ENCODE measurements at places on chromosomes 5 and 9.

GRCh38 chr5:95441636-95442035, 50.5 kb downstream of the FAM81B start:
- no peak for DNase-seq

- no peak for DNase-seq
These were observed 103.1 kb downstream of the ATG10 start for GRCh38 chr5:82074950-82075349.

DNA sequence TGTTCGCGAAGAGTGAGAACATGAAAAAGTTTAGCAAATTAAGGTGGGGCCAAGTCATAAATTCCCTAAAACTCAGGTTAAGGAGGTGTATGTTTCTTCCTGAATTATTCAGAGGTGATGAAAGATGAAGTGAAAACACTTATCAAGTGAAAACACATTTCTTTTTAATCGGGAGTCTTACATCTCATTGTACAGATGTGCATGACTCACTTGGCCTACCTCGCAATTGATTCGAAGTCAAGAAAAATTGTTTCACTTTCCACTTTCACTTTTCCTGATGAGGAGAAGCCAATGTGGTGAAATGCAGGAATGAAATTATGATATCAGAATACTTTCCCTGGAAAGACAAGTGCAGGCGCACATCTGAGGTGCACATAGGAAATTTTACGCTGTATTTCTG, 78.7 kb downstream of the SLC25A46 start:
- no peak for DNase-seq

GRCh38 chr9:137387114-137387890, 35.7 kb downstream of the EXD3 start:
- DNase-seq, result no peak

GRCh38 chr9:77462066-77462465, 186.1 kb downstream of the GNA14 start:
- DNase-seq, result no peak

DNA sequence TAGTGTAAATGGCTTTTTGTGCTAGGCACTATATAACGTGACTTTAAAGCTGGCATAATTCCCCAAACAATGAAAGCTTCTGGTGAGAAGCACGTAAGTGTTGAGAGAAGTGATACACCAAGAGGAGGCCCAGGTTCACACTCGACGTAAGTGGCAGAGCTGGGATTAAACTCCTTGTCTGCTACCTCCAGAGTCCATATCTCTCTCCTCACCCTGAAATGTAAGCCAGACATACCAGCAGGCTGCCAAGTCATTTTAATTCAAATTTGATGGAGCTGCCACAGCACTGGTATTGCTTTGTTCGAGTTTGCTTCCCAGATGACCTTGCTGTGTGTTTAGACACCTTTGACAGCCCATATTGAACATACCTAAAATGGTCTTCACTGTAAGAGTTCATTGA, 319.7 kb downstream of the GLIS3 start:
- DNase-seq, result no peak

- DNase-seq, result no peak
These were observed 12.5 kb downstream of the ABL1 start for GRCh38 chr9:130847306-130848217.

DNA sequence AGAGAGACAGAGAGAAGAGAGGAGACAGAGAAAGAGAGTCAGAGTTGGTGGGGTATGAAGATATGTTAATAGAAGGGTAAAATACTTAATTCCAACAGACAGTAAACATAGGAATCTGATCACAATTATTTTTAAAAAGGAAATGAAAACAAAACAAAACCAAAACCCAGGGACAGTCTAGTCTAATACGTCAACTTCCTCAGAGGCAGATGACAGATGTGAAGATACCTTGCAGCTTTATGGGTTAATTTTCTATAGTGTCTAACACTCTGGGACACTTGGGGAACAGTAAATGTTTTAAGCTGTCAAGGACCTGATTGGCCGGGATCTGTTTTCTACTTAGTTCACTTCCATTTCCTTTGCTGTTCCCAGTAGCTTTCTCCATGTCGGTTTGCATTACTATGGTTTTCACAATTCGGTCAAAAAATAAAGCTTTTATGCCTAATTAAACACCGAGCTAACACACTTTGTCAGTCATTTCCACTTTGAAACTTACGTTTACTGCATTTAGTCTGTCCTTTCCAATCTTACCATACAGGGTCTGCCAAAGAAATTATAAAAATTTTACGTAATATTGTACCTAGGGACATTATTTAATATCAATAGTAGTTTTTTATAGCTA, 216.5 kb downstream of the MCTP1 start:
- DNase-seq, result no peak

DNA sequence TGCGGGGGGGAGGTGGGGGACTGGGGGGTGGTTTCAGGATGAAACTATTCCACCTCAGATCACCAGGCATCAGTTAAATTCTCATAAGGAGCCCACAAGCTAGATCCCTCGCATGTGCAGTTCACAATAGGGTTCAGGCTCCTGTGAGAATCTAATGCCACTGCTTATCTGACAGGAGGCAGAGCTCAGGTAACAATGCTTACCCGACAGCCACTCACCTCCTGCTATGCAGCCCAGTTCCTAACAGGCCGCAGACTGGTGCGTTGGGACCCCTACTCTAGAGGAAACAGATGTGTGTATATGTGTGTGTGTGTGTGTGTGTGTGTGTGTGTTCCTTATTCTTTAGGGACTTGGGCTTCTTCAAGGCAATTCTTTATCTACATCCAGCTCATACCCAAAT, 352.3 kb upstream of the CCNH start:
- DNase-seq, result no peak

GRCh38 chr9:95725045-95725444, 150.4 kb upstream of the ERCC6L2 start:
- no peak for DNase-seq

GRCh38 chr5:69271376-69271775, 36.7 kb downstream of the CDK7 start:
- DNase-seq, result no peak

DNA sequence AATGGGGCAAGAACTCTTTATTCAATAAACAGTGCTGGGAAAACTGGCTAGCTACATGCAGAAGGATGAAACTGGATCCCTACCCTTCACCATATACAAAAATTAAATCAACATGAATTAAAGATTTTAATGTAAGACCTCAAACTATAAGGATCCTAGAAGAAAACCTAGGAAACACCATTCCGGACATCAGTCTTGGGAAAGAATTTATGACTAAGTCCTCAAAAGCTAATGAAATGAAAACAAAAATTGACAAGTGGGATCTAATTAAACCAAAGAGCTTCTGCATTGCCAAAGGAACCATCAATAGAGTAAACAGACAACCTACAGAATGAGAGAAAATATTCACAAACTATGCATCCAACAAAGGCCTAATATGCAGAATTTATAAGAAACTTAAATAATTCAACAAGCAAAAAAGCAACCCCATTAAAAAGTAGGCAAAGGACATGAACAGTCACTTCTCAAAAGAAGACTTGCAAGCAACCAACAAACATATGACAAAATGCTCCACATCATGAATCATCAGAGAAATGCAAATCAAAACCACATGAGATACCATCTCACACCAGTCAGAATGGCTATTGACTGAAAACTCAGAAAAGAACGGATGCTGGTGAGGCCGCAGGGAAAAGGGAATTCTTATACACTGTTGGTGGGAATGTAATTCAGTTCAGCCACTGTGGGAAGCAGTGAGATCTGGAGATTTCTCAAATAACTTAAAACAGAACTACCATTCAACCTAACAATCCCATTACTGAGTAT, 104.3 kb upstream of the MAP3K1 start:
- no peak for DNase-seq

GRCh38 chr5:66888613-66889012, 292.4 kb downstream of the MAST4 start:
- no peak for DNase-seq

DNA sequence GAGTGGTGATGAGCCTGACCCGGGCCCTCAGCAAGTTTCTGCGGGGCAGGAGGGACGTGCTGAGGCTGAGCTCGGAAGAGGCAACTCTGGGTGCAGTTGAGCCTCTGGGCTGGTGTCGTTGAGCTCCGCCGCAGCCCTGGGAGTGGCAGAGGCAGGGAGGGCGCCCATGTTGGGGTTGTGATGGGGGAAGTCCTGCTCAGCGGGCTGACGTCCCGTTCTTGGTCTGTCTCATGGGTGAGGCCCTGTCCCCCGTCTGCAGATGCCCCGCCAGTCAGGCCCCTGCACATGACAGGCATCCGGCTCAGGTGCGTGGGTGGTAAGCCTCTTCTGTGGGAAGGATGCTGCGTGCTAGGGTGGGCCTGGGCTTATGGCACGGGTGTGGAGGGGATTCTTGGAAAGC, 64.3 kb downstream of the RXRA start:
- DNase-seq, result no peak

GRCh38 chr5:177175336-177175735, 41.8 kb downstream of the NSD1 start:
- DNase-seq, result no peak

- DNase-seq, result no peak
These were observed 53.1 kb downstream of the GPR107 start for GRCh38 chr9:130106860-130107233.

DNA sequence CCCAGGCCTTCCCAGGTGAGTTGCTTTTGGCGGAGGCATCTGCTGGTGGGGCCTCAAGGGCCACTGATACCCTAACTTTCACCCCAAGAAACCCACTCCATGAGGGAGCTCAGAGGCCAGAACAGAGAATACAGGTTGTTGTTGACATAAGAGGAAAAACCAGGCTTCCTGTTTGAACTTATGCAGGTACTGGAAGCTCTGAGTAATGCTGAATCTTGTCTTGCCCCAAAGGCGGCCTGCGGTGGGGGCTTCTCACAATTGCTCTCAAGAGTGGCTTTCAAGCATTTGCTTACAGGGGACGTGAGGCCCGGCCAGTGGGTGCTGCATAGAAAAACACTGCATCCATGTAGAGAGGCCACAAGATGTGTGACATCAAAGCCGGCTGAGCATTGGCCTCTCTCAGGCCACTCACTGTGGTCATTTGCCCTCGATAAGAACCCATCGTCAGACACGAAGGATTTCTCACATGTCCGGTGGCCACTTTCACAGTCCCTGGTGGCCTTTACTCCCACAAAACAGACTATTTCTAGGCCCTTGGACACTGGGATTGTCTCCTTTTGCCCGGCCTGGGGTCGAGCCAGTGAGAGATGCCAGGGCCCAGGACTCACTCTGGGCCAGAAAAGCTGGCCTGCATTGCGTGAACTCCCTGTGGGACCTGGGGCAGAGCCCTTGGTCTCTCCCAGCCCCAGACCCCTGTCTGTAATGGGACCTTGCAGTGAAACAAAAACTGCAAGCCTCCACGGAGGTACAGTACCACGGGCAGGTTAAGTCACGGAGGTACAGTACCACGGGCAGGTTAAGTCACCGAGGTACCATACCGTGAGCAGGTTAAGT, 34.5 kb upstream of the TCF7 start:
- no peak for DNase-seq

GRCh38 chr9:112819635-112820496, 69.3 kb downstream of the SNX30 start:
- peak; percentile 14 for DNase-seq

DNA sequence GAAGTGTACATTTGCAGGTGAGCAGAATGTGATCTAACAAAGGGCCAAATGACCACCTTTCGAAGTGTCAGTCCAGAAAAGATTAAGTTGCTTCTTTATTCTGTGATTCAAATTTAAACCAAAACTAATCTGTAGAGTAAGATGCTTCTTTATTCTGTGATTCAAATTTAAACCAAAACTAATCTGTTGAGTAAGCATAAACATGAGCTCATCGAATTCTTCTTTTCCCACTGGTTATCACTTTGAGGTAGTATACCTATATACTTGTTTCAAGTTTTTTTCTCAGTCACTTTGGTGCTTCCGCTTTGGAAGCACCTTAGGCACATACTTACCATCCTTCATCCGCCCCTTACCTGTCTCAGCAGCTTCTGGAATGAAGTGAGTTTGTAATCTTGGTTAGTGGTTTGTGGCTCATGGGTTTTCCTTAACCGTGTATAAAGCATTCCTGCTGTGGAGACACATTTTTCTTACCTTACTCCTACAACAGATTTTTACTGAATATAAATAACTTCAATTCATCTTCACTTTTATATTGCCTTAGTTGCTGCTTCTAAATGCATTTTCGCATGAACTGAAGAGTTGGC, 40.7 kb upstream of the CTXN3 start:
- DNase-seq, result no peak

DNA sequence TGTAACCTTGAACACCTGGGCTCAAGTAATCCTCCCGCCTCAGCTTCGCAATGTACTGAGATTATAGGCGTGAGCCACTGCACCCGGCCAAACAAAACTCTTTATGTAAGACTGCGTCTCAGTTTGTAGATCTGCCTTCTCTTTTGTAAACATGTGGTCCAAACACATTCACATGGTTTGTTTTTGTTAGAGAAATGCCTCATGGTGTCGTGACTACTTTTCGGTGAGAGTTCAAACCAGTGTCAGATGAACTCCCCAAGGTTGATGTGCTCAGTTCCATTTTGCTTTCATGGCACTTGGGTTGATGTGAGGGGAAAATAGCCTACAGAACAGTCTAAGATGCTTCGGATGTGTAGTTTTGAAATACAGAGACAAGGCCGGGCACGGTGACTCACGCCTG, 231.6 kb downstream of the GOLPH3 start:
- DNase-seq, result no peak

DNA sequence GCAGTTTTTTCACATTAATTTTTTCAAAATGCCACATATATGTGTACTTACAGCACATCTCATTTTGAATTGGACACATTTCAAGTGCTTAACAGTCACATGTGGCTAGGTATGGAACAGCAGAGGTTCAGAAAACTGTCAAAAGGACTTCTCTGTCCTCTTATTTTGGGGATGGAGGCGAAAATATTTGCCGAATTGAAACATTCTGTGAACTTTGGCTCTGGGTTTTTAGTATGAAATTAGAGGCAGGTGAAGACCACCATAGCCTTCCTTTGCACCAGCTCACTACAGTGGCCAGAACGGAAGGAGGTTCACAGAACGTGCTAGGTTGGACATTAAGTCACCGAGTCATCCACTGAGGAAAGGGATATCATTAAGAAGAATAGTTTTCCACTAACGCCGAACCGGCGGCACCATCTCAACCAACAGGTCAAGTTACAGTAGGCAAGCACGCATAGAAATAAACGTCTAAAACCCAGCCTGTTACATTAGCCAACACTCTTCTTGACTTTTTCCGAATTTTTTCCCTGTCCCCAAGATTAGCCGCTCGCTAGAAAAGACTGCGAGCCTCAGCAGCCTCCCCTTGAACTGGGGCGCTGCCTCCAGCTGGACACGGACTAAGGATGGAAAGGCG, 1.8 kb upstream of the TLE4 start:
- DNase-seq, result no peak

GRCh38 chr5:55600086-55600485, 65.3 kb upstream of the PLPP1 start:
- no peak for DNase-seq

GRCh38 chr5:139663207-139664085, 15.3 kb downstream of the CXXC5 start:
- DNase-seq, result no peak

- no peak for DNase-seq
These were observed 37.6 kb downstream of the C9orf57 start for GRCh38 chr9:72022841-72023240.

GRCh38 chr9:95003689-95004410, 277.4 kb downstream of the AOPEP start:
- no peak for DNase-seq

GRCh38 chr9:87278971-87279733, 218.5 kb upstream of the DAPK1 start:
- DNase-seq, result no peak
